Dermis microvascular lymphatic vessel endothelial cell (primary cell): ENCODE measurements at places on chromosomes 16 and 17. TPM values are rescaled to one million over a fixed set of nuclear protein-coding genes. Genes with fewer than 3 reads are reported as not detected.

MXRA7 gene
- total RNA-seq, result 140 and 141 TPM in 2 replicates

- no peak for DNase-seq
Observed at GRCh38 chr16:60091071-60091470, 1357.0 kb upstream of the GOT2 start.

DNA sequence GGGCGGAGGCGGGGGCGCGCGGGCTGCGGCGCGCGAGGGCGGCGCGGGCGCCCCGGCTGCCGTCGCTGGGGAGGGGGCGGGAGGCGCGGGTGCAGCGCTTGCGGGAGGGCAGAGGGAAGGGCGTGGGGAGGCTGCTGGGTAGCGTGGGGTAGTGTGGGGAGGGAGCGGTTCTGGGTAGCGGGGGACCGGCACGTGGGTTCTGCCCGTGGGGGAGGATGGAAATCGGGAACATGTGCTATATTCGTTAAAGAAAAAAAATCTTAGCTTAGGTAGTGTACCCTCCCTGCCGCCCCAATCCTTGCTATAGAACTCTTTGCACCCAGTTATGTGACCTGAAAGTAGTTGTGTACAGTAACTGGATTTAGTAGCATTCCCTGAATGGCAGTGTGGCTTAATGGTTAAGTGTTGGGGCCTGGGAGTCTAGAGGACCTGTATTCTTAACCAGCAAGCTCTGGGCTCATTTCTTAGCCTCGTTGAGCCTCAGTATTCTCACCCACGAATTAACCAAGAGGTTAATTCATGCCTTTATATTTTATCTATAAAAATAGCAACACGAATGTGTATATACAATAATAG is 646 bp downstream of the RABEP1 start:
- no peak for DNase-seq

NLRP1 gene
- 5.4 and 5.8 TPM in 2 replicates for total RNA-seq

DNA sequence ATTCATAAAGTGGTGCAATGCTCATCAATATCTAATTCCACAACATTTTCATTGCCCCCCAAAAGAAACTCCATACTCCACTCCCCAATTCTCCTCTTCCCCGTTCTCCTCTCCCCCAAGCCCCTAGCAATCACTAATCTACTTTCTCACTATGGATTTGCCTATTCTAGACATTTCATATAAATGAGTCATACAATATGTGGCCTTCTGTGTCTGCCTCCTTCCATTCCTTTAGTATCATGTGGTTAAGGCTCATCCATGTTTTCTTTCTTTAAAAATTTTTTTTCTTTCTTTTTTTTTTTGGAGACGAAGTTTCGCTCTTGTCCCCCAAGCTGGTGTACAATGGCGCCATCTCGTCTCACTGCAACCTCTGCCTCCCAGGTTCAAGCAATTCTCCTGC is 56.3 kb upstream of the HAS3 start:
- no peak for DNase-seq

GPR142 gene
- total RNA-seq, result 0.13 TPM in 1 of 2 replicates, not detected in the other

PNMT gene
- total RNA-seq, result 1.2 and 1.4 TPM in 2 replicates

CFAP119 gene
- 0.89 and 0.90 TPM in 2 replicates for total RNA-seq

GRCh38 chr16:22355487-22355908 is 18.9 kb downstream of the CDR2 start:
- no peak for DNase-seq

DNA sequence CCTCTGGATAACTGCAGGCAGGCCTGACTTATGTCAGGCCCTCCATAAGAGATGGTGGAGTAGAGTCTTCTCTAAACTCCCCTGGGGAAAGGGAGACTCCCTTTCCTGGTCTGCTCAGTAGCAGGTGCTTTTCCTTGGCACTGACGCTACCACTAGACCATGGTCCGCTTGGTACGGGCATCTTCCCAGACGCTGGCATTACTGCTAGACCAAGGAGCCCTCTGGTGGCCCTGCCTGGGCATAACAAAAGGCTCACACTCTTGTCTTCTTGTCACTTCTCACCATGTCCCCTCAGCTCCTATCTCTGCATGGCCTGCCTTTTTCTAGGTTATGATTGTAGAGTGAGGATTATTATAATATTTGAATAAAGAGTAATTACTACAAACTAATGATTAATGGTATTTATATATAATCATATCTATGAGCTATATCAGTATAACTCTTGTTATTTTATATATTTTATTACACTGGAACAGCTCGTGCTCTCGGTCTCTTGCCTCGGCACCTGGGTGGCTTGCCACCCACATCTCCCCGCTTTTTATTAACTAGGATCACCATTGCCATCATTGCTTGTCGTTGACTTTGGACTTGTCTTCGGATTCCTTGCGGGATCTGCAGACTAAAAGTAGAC is 59.8 kb upstream of the ARL4D start:
- peak; percentile 71 for DNase-seq

TERB1 gene
- total RNA-seq, result under 0.01 TPM in 1 of 2 replicates, not detected in the other

- DNase-seq, result peak; percentile 69
Observed at GRCh38 chr16:4882633-4883285, 35.5 kb downstream of the UBN1 start.

DNA sequence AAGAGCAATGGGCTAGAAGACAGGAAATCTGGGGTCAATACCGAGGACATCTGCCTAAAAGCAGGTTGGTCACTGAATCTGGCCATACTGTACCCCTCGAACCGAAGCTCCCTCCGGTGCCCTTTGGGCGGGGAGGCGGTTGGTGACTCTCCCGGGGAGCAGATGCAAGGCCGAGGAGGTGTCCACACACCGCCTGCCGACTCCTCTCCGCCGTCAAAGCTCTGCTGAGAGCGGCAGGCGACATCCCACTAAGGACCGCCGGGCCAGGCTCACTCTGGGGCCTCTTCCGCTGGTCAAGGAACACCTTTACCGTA is 458 bp downstream of the ZNF200 start:
- DNase-seq, result no peak

- DNase-seq, result no peak
Observed at GRCh38 chr16:84194470-84195200, 3.7 kb downstream of the ADAD2 start.

DNA sequence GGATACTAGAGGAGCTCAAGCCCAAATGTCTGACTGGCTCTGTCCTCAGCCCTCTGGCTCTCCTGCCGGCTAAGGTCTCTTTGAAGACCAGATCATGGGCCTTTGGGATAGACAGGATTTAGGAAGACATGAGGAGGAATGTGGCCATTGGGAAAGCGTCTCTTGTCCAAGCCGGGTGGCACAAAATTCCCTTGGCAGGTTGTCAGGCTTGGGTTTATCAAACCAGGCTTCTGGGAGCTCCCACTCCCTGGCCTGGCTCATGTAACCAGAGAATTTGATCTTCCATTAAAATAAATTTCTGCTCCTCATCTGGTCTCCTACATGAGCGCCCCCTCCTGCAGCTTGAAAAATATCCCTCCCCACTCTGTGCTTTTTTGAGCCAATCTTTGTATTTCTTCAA is 71.1 kb downstream of the IRX3 start:
- DNase-seq, result no peak

FBXO39 gene
- total RNA-seq, result 11.6 and 34.6 TPM in 2 replicates

DNA sequence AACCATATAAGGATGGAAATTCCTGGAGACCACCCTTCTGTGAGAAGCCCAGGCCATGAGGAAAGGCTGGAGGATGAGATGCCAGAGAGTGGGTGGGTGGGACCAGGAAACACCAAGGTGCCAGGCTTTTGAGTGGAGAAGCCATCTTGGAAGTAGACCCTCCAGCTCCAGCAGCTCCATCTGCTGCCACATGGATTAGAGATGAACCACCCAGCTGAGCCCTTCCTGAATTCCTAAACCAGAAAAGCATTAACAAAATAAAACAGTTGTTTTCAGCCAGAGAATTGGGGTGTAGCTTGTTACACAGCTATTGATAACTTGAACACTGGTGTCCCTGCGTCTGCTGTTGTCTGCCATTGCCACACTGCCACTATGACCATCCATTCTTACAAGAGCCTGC is 6.3 kb upstream of the TMEM114 start:
- no peak for DNase-seq

- peak; percentile 71 for DNase-seq
Observed at GRCh38 chr16:87127061-87127765, 190.0 kb downstream of the C16orf95 start.
